ENCODE measurements at places on chromosomes 12 and 14.

DNA sequence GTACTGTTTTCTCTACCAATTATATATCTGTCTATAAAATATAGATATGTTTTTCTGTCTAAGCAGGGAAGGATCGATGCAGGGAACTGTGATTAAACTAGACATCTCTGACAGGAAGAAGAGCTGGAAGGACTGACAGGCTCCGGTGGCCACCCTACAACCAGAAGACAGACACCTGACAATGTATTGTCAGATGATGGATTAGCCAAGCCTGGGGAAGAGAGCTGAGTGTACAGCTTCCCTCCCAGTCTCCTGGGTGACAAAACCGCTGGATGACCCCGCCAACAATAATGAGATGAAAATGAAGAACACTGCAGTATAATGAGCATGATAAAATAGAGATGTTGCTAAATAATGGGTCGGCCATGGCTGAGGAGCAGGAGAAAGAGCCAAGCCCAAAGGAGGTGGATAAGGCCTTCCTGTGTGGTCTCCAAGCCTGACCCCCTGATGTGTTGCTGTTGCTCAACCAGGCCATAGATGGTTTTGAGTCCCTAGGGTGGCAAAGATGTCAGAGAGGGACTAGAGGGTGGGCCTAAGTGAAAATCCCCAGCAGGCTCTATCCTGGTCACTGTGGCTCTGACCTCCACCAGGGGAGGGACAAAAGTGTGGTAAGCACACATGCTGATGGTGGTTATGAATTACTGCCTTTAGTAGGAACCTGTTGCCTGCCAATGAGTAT is 28.2 kb downstream of the DHRS2 start:
- no peak for DNase-seq

GRCh38 chr12:113870035-113870434 is 96.1 kb downstream of the RBM19 start:
- no peak for DNase-seq

DNA sequence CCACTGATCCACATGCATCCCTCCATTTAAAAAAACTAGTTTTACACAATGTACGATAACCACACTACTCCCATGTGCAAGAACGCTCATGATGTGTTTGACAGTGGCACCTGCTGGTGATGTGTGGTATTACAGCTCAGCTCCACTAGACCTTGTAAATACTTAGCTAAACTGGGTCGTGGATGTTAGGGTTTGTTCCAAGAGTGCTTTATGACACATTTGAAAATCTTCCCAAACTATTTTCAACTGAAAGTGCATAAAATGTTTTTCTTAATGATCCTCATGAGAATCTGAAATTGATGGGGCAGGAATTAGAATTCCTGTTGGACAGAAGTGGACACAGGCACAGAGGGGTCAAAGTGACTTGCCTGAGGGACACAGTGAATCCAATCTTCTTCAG is 99.2 kb downstream of the SCARB1 start:
- DNase-seq, result peak; percentile 86

- no peak for DNase-seq
Measured at GRCh38 chr14:69490219-69490918, 5.8 kb downstream of the PLEKHD1 start.

DNA sequence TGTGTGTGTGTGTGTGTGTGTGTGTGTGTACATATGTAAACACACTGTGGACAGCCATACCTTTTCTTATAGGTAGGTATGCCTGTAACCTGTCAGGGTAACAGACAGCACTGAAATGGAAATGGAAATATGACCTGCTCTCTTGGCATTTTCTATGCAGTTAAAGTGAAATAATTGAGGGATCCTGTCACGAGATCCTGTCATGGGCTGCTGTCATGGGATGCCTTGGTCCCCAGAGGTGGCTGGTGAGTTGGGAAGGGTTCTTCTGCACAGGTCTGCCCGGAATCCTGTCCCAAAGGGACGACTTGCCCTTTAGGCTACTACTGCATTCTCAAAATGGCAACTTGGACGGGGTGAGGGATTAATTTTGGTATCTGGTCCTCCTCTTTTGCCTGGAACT is 47.3 kb downstream of the ELK3 start:
- DNase-seq, result no peak

- DNase-seq, result no peak
Measured at GRCh38 chr12:43066471-43066870, 476.9 kb upstream of the PRICKLE1 start.

DNA sequence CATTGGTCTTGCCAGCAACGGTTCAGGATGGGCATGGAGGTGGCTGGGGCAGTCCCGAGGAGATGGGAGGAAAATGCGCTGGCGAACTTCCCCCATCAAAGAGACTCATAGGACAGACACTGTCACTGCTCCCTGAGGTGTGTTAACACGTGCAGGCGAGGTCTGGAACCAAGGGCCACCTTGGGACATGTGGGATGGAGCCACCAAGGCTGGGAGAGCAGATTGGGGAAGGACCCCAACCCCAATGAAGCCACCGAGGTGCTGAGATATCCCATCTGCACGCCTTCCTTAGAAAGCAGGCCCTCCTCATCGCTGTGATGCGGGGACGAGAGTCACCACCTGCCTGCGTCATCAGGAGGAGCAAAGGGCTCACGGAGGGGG is 16.9 kb upstream of the BEGAIN start:
- DNase-seq, result no peak

DNA sequence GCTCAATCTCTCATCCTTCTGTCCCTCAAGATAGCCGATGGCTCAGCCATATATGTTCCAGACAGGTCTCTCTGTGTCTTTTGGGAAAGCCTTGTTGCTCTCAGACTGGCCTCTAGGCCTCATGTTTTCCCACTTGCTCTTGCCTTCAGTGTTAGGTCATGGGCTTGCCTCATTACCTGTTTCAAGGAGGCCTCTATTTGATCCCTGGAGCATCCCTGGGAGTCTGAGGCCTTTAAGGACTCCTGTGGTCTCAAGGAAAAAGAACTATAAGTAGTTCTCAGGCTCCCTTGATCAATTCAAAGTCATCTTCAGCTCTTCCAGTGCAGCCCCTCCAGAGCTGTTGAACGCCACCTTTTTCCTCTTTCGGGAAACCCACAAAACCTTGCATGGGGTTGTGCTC is 47.9 kb downstream of the NTF3 start:
- DNase-seq, result no peak

- DNase-seq, result no peak
Measured at GRCh38 chr12:95977764-95978305, 18.3 kb downstream of the HAL start.

DNA sequence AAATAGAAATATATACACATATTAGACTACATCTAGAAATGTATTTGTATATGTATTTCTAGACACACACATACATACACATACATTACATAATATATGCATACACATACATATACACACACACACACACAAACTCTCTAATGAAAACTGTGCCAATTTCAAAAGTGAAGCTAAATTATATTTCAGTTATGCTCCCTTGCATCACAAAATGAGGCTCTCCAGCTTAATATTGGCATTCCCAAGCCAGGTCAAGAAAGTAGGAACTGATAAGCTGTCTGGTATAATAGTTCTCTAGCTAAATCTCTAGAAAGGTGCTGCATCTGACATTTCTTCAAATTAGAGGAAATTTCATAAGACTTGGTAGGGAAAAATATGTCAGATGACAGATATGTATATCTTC is 56.9 kb downstream of the GARIN6 start:
- no peak for DNase-seq

- no peak for DNase-seq
Measured at GRCh38 chr12:32183650-32184049, 77.0 kb downstream of the BICD1 start.

- peak; percentile 33 for DNase-seq
Measured at GRCh38 chr12:34401659-34402227, 379.4 kb downstream of the ALG10 start.

GRCh38 chr14:58060077-58060476 is 91.9 kb downstream of the ARMH4 start:
- DNase-seq, result no peak

DNA sequence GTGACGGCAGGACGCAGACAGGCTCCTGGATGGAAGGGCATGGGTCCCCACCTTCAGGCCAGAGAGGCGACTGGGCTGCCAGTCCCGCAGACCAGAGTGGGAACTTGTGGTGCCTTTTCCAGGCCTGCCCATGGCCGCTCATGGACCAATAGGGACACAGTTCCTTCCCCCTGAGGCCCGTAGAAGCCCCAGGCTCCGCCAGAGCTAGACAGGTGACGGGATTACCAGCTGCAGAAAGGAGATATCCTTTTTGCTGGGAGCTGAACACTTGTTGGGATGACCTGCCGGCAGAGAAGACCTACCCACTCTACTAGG is 73.6 kb upstream of the RASSF8 start:
- no peak for DNase-seq

- no peak for DNase-seq
Measured at GRCh38 chr14:80956922-80957321, 1.5 kb downstream of the TSHR start.

DNA sequence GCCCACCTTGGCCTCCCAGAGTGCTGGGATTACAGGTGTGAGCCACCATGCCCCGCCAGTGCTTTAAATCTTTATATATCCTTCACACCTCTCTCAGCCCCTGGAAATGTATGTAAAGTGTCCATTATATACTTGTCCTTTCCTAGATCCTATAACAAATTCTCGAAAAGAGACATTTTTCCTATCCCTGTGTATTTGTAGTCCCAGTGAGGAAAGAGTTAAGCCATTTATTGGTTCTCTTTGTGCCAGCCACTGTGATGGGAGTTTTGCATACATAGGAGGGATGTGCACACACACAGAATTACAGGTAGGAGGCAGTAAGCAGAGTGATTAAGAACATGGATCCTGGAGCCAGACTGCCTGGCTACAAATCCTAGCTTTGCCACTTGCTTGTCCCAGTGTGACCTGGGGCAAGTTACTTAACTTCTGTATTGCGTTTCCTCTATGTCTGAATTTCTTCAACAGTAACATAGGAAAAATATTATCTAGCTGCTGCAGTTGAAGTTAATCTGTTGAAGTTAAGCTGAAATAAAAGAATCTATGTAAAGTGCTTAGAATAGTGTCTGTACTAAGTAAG is 2.1 kb upstream of the RABGGTA start:
- DNase-seq, result no peak

DNA sequence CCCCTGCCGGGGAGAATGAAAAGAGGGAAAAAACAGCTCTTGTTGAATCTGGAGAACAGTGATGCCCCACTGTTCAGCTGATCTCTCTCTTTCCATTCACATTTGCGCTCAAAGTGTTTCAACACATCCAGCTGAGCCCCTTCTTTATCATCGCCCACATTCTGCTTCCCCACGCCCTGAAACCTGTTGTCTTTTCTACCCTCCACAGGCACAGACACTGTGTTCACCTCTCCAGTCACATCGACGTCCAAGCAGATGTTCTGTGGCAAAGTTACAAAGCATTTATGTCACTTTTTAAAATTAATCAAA is 338.7 kb downstream of the EGLN3 start:
- DNase-seq, result no peak

GRCh38 chr12:126676434-126676833 is 1590.5 kb upstream of the TMEM132C start:
- no peak for DNase-seq

DNA sequence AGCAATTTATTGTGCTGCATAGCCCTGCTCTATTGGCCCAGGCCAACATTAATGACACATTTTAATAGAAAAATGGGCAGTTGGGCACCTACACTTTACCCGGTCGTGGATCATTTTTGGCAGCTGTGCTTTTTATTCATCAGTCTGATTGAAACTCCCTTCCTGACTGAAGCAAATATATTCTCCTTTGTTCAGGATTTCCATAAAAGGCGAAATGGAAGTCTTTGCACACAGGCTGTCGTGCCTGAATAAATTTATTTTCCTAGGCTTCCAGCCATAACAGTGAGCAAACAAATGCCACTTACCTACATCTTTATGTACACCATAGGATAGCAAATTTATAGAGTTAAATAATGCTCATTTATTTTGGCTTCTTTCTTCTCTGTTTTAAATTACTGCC is 480.7 kb upstream of the DCN start:
- no peak for DNase-seq

- no peak for DNase-seq
Measured at GRCh38 chr12:26264215-26264838, 69.0 kb downstream of the SSPN start.

- no peak for DNase-seq
Measured at GRCh38 chr12:991350-992333, 619 bp downstream of the ERC1 start.

DNA sequence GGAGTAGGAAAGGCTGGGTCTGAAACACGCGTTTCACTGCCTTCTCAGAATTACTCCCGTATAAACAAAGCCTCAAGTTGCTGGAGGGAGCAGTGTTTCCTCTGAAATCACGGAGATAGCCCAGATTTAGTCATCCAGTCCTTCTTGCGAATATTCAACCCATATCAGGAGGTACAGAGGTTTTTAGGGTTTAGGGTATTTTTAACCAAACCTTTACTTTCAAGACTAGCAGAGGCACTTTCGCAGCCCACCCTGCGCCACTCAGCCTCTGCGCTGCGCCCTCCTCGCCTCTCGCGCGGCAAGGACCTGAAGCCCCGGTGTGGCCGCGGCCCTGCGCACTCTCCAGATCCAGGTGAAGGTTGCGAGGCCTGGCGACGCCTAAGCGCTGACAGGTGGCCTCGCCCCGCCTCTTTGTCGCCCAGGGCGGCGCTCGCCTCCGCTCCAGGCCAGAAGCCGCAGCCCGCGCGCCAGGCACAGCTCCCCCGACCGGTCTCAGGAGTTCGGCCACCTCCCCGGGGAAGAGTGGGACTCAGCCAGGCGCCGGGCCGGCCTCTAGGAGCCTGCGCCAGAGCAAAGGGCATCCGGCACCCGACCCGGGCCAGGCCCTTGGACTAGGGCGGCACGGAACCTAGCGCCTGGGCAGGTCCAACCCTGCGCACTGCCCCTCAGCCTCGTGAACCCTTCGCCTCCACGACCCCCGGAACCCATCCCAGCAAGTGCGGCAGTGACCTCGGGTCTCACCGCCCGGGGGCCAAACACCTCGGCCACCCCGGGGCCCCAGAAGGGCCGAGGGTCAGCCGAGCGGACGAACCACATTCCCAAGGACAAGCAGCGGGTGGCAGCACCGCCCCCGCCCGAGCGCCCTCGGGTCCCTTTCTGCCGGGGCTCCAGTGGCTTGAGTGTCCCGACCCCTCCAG is 1.8 kb upstream of the SAMD4A start:
- DNase-seq, result peak; percentile 90

DNA sequence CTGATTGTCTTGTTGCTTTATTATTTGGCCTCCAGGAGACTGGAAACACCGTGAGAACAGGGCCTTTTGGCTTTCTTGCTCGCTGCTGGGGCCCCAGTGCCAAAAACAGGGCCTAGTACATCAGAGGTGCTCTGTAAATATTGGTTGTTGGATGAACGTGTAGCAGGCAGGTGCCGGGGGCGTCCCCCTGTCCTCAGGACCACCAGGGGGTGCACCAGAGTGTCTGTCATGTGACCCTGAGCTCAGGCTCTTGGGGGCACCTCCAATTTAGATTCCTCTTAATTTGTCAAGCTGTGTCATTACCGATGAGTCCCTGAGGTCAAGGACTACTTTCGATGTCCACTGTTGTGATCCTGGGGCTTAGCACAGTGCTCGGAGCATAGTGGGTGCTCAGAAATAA is 87.1 kb downstream of the ACACB start:
- no peak for DNase-seq

DNA sequence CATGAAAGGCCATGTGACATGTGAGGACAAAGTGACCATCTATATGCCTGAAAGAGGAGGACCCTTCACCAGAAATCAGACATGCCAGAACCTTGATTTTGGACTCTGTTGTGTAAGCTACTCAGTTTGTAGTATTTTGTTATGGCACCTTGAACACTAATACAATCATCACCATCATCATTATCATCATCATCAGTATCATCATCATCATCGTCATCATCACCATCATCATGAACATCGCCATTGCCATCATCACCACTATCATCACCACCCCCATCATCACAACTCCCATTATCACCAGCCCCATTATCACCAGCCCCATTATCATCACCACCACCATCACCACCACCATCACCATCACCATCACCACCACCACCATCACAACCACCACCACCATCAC is 15.9 kb downstream of the ISCU start:
- no peak for DNase-seq
